T-helper 2 cell treated with Interferon-gamma antibody and Interleukin-4, amounts not matched to agents 5 μg/mL and 100 μg/mL, for 36 hours (primary cell): ENCODE measurements at places on chromosomes 7 and 10.

- no peak for DNase-seq
These were observed 697 bp upstream of the SNX13 start for GRCh38 chr7:17940951-17941431.

DNA sequence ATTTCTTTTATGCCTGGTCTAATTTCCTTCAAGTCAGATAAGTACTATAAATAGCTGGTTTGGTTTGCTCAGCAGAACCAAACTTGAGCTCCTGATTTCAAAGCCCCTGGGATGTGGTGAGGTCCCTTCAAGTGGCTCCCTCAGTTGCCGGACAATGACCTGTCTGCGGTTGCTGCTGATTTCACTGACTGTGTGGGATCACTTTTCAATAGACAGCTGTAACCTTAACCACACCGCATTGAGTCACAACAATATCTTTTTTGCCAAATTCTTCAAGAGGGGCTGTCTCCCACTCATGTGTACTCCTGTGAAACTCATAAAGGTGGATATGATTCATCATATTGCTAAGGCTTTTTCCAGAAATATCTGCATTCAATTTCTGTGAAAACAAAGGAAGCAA lies 23.1 kb upstream of the ITGA8 start:
- DNase-seq: no peak

- DNase-seq: no peak
These were observed 1367.1 kb downstream of the XPNPEP1 start for GRCh38 chr10:108556186-108556585.

DNA sequence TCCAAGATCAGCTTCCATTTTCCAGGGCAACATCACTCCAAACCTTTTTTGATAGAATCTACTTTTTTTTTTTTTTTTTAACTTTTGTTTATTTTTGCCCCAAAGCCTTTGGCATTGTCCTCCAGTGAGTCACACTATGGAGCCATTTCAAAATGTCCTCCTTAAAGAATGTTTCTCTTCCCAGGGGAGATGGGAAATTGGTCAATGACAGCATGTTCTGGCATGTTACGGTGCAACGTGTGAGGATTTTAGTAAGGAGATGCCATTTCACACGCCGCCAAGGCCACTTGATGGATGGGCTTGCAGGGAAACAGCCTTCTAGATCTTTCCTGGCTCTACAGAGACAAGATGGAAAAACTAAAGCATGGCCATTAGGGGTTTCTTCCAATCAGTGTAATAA lies 30.7 kb upstream of the TRIL start:
- DNase-seq: no peak
